Fibroblast of mammary gland (primary cell): ENCODE measurements at places on chromosomes 5 and 9.

- DNase-seq: no peak
Measured at GRCh38 chr5:179621551-179622214, 1.8 kb downstream of the HNRNPH1 start.

DNA sequence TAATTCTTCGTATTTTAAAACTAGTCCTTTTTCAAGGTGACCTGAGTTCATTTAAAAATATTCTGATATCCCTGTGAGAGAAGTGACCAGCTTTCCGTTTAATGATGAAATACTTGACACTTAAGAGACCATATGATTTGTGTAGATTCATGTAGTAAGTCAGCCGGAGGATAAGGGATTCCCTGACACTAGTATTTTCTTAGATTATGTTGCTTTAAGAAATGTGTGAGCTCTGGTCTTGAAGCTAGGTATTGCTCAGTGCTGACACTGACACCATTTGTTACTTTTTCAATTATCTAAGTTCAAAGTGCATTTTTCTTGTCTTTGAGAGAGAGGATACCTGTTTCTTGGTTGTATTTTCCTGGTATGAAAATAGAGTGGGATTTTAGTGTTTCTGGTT, 4.2 kb downstream of the NIPBL start:
- no peak for DNase-seq

DNA sequence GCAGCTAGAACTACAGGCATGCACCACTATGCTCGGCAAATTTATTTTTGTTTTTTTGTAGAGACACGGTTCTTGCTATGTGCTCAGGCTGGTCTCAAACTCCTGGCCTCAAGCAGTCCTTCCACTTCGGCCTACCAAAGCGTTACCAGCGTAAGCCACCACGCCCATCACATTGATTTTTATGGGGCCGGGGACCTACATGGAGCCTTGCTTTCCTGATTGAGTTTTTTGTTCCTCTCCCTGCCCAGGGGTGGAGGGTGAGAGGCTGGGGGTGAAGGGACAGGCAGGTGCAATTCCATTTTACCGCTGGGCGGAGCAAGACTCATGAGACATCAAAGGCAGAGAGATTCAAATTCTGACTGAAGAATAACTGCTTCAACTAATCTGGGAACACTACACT, 1.9 kb downstream of the ALDH1B1 start:
- no peak for DNase-seq

GRCh38 chr9:36316611-36317317, 58.5 kb upstream of the GNE start:
- no peak for DNase-seq

- no peak for DNase-seq
Measured at GRCh38 chr9:108382310-108382709, 473.5 kb downstream of the ACTL7B start.

- no peak for DNase-seq
Measured at GRCh38 chr9:72353455-72354116, 11.4 kb downstream of the ZFAND5 start.

DNA sequence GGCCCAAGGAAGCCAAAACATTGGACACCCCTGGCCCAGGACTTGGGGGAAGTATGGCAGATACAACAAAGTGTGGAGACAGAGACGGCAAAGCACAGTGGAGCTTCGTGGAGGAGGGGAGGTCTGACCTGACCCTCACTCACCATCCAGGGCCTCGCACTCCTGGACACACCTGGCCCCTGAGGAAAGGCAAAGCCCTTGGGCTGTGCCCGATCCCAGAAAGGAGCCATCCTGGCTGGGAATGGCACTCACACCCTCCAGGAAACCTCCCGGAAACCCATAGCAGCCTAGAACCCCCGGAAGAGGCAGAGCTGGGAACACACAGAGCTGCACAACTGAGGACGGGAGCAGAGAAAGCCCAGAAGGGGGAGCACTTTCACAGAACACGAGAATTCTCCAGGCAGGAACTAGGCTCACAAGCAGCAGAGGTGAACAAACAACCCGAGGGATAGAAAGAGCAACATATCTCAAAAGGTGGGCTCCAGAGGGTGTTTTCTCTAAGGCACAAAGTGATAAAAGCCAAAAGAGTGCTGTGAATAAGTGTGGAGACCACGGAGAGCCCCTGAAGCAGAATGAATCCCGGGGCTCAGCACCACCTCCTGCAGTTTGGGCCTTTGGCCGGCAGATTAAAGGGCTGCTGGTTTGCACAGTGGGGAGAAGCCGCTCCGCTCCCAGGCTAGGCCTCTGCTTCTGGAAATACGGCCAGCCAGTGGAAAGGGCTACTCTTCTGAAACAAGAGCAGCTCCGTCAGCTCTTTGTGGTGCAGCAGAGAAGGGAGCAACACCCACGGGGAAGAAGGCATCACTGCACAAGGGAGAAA, 108.2 kb downstream of the UBE2R2 start:
- DNase-seq: peak; percentile 70

DNA sequence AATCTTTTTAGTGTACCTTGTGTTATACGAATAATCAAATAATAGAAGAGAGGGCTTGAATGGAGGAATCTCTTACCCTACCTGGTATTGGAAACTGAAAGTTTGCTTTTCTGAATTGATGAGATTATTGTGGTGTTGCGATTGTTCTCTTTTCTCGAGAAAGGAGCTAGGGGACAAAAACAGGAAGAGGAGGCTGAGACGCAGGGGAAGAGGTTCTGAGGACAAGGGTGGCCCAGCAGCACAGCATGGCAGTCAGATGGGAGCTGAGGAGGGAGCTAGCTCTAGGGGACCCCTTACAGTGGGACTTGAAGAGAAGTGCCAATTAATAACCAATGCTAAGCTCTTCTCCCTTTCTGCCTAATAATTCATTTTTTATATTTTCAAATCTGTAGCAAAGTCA, 183.3 kb upstream of the DMAC1 start:
- DNase-seq: no peak

GRCh38 chr9:9920425-9921060, 692.3 kb downstream of the PTPRD start:
- no peak for DNase-seq

- peak; percentile 51 for DNase-seq
Measured at GRCh38 chr9:9942764-9943424, 669.9 kb downstream of the PTPRD start.

DNA sequence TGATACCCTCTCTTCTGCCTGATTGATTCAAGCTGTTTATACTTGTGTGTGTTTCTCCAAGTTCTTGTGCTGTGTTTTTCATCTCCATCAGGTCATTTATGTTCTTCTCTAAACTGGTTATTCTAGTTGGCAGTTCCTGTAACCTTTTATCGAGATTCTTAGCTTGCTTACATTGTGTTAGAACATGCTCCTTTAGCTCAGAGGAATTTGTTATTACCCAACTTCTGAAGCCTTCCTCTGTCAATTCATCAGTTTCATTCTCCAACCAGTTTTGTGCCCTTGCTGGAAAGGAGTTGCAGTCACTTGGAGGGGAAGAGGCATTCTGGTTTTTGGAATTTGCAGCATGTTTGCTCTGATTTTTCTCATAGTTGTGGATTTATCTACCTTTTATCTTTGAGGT, 126.2 kb upstream of the FTMT start:
- no peak for DNase-seq
